Spinal cord (tissue), 10 donors: ENCODE measurements at places on chromosomes 1 and 21.
A peak's percentile ranks its signal among the peaks of the same experiment; 100 is the strongest.

DNA sequence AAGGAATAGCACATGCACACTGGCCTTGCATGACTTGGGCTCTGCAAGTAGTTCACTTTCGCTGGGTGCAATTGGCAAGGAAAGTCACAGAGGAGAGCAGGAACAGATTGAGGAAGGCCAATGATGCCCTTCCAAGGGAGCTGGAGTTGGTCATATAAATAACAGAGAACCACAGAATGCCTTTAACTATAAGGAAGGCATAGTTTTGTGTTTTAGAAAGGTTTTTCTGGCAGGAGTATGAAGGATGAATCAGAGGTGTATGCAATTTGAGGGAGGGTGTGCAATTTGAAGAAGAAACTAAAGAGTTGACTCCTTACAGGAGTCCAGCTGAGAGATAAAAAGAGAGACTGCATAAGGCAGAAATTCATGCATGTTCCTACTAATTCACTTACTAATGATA is 112.1 kb downstream of the PHTF1 start:
- H3K4me3 ChIP-seq: no peak overlapping the region
- DNase-seq: no peak
- H3K27me3 ChIP-seq: no peaks in the 10 kb centered on the region
- no peaks in the 10 kb centered on the region for H3K4me1 ChIP-seq
- H3K36me3 ChIP-seq: no peaks in the 10 kb centered on the region

DNA sequence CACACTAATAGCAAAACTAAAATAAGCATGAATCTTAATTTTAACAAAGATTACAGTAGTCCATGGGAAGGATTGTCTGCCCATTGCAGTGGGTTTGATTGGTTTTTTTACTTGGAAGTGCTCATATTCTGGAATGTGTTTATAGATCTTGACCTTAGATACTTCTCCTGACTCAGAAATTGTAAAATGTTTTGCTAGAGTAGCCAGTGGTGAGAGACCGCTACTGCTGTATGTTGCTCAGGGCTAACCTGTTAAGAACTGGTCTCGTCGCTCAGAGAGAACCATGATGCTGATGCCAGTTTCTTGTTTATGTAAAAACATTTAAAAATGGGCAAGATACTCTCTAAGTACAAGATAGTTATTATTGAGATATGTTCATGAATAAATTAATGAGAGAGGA is 99.9 kb downstream of the ROR1 start:
- H3K27me3 ChIP-seq: no peaks in the 10 kb centered on the region
- H3K27ac ChIP-seq: no peak overlapping the region
- no peak for DNase-seq
- no peaks in the 10 kb centered on the region for H3K36me3 ChIP-seq
- no peak overlapping the region for H3K4me3 ChIP-seq

GRCh38 chr1:108012553-108012952 is 47.6 kb upstream of the VAV3 start:
- no peak overlapping the region for H3K27ac ChIP-seq
- H3K4me1 ChIP-seq: no peaks in the 10 kb centered on the region
- no peaks in the 10 kb centered on the region for H3K36me3 ChIP-seq
- H3K4me3 ChIP-seq: no peak overlapping the region
- no peaks in the 10 kb centered on the region for H3K27me3 ChIP-seq

GRCh38 chr1:197787056-197787455 is 11.8 kb upstream of the DENND1B start:
- H3K4me1 ChIP-seq: no peaks in the 10 kb centered on the region
- no peak for DNase-seq
- H3K4me3 ChIP-seq: no peak overlapping the region

DNA sequence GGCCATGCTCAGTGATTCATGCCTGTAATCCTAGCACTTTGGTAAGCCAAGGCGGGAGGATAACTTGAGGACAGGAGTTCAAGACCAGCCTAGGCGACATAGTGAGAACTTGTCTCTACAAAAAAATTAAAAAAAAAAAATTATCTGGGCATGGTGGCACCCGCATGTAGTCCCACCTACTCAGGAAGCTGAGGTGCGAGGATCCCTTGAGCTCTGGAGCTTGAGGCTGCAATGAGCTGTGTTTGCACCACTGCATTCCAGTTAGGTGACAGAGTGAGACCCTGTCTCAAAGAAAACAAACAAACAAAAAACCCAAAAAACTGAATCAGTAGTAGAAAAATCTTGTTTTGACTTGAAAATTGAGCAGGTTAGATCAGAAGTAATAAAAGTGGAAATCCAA is 67.1 kb upstream of the IPO9 start:
- H3K36me3 ChIP-seq: no peaks in the 10 kb centered on the region
- peaks cover 12% of the 10 kb centered on the region for H3K4me1 ChIP-seq
- no peak overlapping the region for H3K4me3 ChIP-seq
- H3K27me3 ChIP-seq: no peaks in the 10 kb centered on the region
- DNase-seq: no peak

DNA sequence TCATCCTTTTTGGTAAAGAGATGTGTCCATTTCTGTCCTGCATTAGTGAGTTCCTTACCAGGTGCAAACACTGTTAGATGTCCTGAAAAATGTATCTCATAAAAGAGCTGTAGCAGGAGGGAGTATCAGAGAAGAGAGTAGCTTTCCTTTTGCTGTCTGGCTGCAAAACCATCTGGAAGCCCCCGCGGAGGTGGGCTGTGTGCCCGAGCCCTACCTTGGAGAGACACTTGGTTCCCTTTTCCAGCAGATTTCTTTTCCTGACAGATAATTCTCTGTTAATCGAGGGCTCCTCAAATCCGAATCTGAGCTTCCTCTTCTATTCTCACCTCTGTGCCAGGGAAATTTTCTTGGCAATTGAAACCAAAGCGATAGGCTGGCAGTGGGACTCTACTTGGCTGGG is 53.0 kb downstream of the KIF26B start:
- H3K36me3 ChIP-seq: no peaks in the 10 kb centered on the region
- H3K4me3 ChIP-seq: no peak overlapping the region
- H3K4me1 ChIP-seq: peaks cover 5% of the 10 kb centered on the region
- no peak for DNase-seq

DNA sequence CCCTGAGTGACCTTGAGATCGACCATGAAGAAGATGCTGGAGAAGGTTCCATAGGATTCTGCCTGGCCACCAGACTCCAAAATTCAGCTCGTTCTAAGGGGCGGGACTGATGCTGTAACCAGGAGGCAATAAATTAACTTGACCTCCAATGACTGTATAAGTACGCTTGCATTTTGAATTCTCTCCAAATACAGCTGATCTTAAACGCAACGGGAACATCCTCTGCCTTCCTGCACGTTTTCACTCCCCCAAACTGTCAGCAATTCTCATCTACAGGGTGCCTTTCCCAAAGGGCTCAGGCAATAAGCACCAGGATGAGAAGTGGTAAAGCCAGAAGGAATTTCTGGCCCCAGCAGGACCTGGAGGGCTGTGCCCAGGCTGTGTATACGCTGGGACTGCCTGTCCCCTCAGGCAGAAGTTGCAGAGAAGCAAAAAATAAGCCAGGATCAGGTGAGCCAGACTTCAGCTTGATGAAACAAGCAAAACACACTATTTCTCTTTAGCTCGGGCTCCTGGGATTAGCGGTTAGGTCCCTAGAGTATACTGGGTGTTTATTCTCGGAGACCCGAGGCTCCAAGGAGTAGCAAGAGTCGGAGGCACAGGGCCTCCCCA is 124.8 kb downstream of the LRIG2 start:
- H3K27me3 ChIP-seq: no peaks in the 10 kb centered on the region
- H3K36me3 ChIP-seq: no peaks in the 10 kb centered on the region
- no peak for DNase-seq
- H3K27ac ChIP-seq: no peak overlapping the region

DNA sequence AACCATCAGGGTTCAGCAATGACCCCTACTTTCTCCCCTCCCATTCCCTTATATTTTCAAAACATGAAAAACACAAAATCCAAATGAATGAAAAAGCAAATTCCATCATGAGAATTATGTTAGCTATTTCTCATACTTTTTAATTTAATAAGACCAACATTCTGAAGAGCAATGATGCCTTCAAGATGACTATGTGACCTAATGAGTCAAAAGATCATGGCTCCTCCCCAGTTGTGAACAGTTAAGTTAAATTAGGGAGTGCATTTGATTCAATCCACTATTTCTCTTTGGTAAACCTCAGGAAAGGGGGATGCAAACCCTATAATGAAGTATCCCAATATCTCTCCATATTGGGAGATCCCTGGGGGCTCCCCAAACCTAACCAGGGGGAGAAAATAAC is 36.5 kb downstream of the PUM1 start:
- DNase-seq: no peak
- peaks cover 8% of the 10 kb centered on the region for H3K4me1 ChIP-seq
- no peaks in the 10 kb centered on the region for H3K27me3 ChIP-seq
- H3K4me3 ChIP-seq: no peak overlapping the region
- peaks cover 7% of the 10 kb centered on the region for H3K36me3 ChIP-seq

DNA sequence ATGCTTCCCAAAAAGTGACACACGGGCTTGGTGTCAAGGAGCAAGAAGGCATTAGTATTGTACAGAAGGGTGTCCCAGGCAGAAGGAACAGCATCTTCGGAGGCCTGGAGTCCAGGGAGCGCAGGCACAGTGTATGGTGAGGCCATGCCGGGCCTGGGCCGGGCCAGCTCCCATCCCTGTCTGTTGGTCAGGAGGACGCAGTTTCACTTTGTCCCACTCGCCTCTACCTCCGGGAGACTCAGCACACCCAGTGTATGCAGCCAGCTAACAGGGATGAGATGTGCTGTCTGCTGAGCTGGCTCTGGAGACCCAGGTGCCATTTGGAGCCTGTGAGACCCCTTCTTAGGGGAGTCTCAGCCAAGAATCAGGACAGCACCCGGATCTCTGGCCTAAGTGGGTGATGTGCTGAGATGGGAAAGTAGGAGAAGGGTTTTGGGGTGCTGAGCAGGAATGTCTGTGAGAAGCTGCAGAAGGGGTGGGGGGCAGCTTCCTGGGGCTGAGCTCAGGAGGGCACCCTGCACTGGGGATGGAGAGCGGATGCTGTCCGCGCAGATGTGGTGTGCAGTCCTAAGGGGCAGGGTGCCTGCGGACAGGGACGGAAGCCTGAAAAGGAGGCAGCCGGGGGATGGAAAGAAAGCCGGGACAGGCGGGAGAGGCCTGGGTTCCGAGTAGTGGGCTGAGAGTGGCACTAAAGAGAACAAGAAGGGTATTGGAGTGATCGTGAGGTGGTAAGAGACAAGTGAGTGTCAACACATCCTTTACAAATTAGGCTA is 25.7 kb downstream of the DMRTB1 start:
- no peaks in the 10 kb centered on the region for H3K36me3 ChIP-seq
- no peak overlapping the region for H3K27ac ChIP-seq
- peaks cover 10% of the 10 kb centered on the region for H3K4me1 ChIP-seq
- DNase-seq: no peak

- DNase-seq: no peak
- no peak overlapping the region for H3K27ac ChIP-seq
- peaks cover 13% of the 10 kb centered on the region for H3K36me3 ChIP-seq
- peaks cover 31% of the 10 kb centered on the region for H3K4me1 ChIP-seq
- no peak overlapping the region for H3K4me3 ChIP-seq
Observed at GRCh38 chr1:34844252-34844634, 15.3 kb downstream of the SMIM12 start.

- H3K36me3 ChIP-seq: no peaks in the 10 kb centered on the region
- H3K27ac ChIP-seq: no peak overlapping the region
- no peak for DNase-seq
- no peaks in the 10 kb centered on the region for H3K27me3 ChIP-seq
- no peaks in the 10 kb centered on the region for H3K4me1 ChIP-seq
- H3K4me3 ChIP-seq: no peak overlapping the region
Observed at GRCh38 chr1:224526771-224527170, 89.3 kb upstream of the CNIH3 start.

DNA sequence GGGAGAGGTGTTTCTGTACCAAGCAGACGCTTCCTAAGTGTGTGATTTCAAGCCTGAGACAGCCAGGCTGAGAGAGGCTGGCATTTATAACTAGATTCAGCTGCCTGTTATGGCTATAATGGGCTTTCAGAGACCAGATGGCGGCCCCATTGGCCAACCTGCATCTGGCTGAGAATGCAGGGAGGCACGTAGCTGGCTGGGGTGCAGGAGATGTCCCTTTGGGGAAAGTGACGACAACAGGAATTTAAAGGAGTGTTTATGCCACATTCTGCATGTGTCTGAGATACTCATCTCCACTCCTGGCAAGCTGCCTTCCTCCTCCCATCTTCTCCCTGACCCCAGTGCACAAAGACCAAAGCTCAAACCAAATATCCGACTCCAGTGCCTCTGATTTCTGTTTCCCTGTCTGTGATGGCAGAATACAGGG is 21.3 kb upstream of the CCDC190 start:
- H3K4me1 ChIP-seq: no peaks in the 10 kb centered on the region
- no peaks in the 10 kb centered on the region for H3K36me3 ChIP-seq
- H3K27me3 ChIP-seq: no peaks in the 10 kb centered on the region
- DNase-seq: peak; percentile 17
- H3K4me3 ChIP-seq: no peak overlapping the region
- H3K27ac ChIP-seq: no peak overlapping the region

- no peak overlapping the region for H3K4me3 ChIP-seq
- H3K4me1 ChIP-seq: no peaks in the 10 kb centered on the region
- peaks cover 35% of the 10 kb centered on the region for H3K36me3 ChIP-seq
- no peak for DNase-seq
Observed at GRCh38 chr1:15916916-15917315, 59.0 kb downstream of the ZBTB17 start.

DNA sequence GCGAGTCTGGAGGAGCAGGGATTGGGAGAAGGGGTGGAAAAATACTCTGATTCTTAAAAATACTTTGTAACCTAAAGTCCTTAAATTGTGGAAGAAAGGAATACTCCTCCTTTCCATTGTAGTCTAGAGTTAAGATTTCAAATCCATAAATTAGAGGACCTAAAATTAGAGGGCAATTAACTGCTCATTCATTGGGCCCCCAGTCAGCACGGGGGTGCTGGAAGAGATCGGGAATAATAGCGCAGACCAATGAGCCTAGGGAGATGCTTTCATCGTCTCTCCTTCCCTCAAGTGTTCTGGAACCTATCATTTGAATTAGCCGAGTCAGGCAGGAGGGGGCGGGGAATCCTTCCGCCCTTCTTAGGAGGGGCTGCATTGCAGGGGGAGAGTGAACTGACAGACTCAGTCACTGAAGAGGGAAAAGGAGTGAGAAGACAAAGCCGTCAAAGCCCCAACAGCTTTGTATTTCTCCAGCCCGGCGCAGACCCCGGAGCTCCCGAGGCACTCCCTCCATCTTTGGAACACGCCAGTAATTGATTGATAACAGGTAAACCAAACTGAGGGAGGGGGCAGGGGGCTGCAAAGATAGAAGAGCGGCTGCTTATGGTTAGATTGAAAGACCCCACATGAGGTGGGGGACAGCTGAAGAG is at the start of gene MLLT11:
Gene MLLT11, plus strand, starts transcription at position 391 of the 650 bp plus-strand sequence. CDS start 6,828 bp downstream, outside the sequence.
- peaks cover 25% of the 10 kb centered on the region for H3K36me3 ChIP-seq
- peaks cover 41% of the 10 kb centered on the region for H3K4me1 ChIP-seq
- H3K27ac ChIP-seq: peak within 1 kb of the TSS; percentile 98
- no peaks in the 10 kb centered on the region for H3K27me3 ChIP-seq
- H3K4me3 ChIP-seq: peak within 1 kb of the TSS; percentile 94
- DNase-seq: peak; percentile 87

- H3K36me3 ChIP-seq: no peaks in the 10 kb centered on the region
- DNase-seq: no peak
- H3K4me1 ChIP-seq: no peaks in the 10 kb centered on the region
- no peaks in the 10 kb centered on the region for H3K27me3 ChIP-seq
- no peak overlapping the region for H3K4me3 ChIP-seq
- H3K27ac ChIP-seq: no peak overlapping the region
Observed at GRCh38 chr1:70978623-70979022, 69.0 kb downstream of the PTGER3 start.

GRCh38 chr1:244789731-244790130 is 45.7 kb upstream of the COX20 start:
- H3K36me3 ChIP-seq: no peaks in the 10 kb centered on the region
- H3K4me1 ChIP-seq: no peaks in the 10 kb centered on the region
- H3K27me3 ChIP-seq: peaks cover 4% of the 10 kb centered on the region
- H3K4me3 ChIP-seq: no peak overlapping the region

GRCh38 chr21:42669041-42669440 is 15.6 kb downstream of the PDE9A start:
- DNase-seq: no peak
- peak overlapping the region; percentile 16 for H3K27ac ChIP-seq
- no peak overlapping the region for H3K4me3 ChIP-seq
- H3K4me1 ChIP-seq: peaks cover 86% of the 10 kb centered on the region
